Right cardiac atrium (tissue), 5 donors: ENCODE measurements at places on chromosomes 12 and 14. TPM values are rescaled to one million over a fixed set of nuclear protein-coding genes. Genes with fewer than 3 reads are reported as not detected.

The GDF3 gene
- not detected for total RNA-seq

The KRT6C gene
- total RNA-seq: not detected

The ARID2 gene
- total RNA-seq: 19.3 TPM

The FNTB gene
- 14.0 TPM for total RNA-seq

The RGS6 gene
- total RNA-seq: 51.4 TPM

The TOGARAM1 gene
- total RNA-seq: 26.0 TPM

The PIANP gene
- not detected for total RNA-seq

The CDKN3 gene
- total RNA-seq: 6.7 TPM

The LRP1-AS gene
- total RNA-seq: not detected

The CMA1 gene
- total RNA-seq: not detected

The CAPZA3 gene
- not detected for total RNA-seq

The POTEG gene
- total RNA-seq: not detected

The NRXN3 gene
- 3.2 TPM for total RNA-seq

The NAA30 gene
- total RNA-seq: 23.2 TPM

The VRTN gene
- total RNA-seq: not detected

The IPO8 gene
- total RNA-seq: 29.6 TPM

The CLEC4C gene
- not detected for total RNA-seq

The MIP gene
- 0.14 TPM for total RNA-seq

The MMAB gene
- 40.9 TPM for total RNA-seq

The OR6C2 gene
- not detected for total RNA-seq

The EXOC3L4 gene
- total RNA-seq: 1.1 TPM

The SYT1 gene
- 0.23 TPM for total RNA-seq

The KRT79 gene
- total RNA-seq: not detected

The B4GALNT1 gene
- total RNA-seq: 2.1 TPM

The NUMB gene
- total RNA-seq: 45.5 TPM

The KCNK10 gene
- total RNA-seq: not detected

The DGLUCY gene
- total RNA-seq: 202 TPM

The KCNC2 gene
- not detected for total RNA-seq

The IL26 gene
- not detected for total RNA-seq

The KLRC1 gene
- 0.40 TPM for total RNA-seq
